ENCODE measurements at places on chromosomes 3 and 15.

GRCh38 chr3:108342837-108343486 is 46.6 kb downstream of the HHLA2 start:
- no peak for DNase-seq

DNA sequence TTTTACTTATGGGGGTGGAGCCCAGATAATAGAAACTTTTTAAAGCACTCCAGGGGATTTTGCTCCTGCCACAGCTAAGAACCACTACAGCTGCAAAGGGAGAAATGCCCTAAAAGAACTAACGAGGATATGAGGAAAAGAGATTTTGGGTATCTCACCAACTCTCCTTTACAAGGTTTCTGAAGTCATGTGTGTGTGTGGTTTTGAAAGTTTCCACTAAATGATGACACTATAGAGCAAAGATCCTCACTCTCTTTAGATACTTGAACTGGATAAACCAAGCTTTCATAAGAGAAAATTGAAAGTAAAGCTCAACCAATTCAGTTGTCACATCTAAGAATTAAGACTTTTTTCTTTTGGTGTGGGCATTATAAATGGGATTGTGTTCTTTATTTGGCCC is 455.3 kb upstream of the ALCAM start:
- DNase-seq = no peak

GRCh38 chr15:41894791-41895463 is 1.1 kb upstream of the SPTBN5 start:
- DNase-seq = no peak

DNA sequence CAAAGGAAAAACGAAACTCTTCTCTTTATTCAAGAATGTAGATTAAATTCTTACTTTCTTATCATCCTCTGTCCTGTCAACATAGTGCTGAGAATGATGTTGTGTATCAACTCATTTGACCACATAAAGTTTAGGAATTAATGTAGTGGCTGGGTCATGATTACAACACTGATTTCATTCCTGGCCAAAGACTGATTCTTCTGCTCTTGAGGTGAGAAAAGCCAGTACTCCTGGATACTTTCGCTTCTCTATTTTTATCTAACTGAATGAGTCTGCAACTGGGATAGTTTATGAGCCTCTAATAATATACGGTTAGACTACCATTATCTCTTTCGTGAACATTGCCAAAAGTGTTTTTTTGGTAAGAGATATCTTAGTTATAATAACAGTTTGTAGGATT is 173.0 kb downstream of the LPP start:
- no peak for DNase-seq

DNA sequence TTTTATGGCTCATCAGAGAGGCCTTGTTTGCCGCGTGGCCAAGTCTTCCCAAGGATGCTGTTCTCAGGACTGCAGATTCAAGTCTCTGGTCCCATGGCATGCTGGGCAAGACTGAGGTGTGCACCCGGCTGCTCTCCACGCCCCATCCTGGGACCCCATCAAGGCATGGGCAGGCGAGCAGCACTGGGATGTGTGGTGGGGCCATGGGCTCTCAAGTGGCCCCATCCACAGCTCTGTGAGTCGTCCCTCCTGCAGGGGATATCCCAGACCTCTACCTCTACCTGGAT is 13.1 kb upstream of the GP9 start:
- no peak for DNase-seq

GRCh38 chr3:72408983-72409779 is 439.1 kb downstream of the SHQ1 start:
- DNase-seq = no peak
